IMR-90 (cell line): ENCODE measurements at places on chromosomes 6 and 20. TPM values are rescaled to one million over a fixed set of nuclear protein-coding genes. Genes with fewer than 3 reads are reported as not detected.

The OSER1 gene
- 66.9 and 70.6 TPM in 2 replicates for total RNA-seq

The SIRPB1 gene
- 0.56 and 0.90 TPM in 2 replicates for total RNA-seq

The CCN6 gene
- not detected in 2 replicates for total RNA-seq

The LATS1 gene
- 18.3 and 20.1 TPM in 2 replicates for total RNA-seq

The VSX1 gene
- total RNA-seq: not detected in 2 replicates

The TASP1 gene
- total RNA-seq: 7.9 and 9.7 TPM in 2 replicates

The RSPO3 gene
- not detected in 2 replicates for total RNA-seq

The BPIFB4 gene
- total RNA-seq: not detected in 2 replicates

The TAGAP gene
- not detected in 2 replicates for total RNA-seq

The SMLR1 gene
- not detected in 2 replicates for total RNA-seq

The SIGLEC1 gene
- total RNA-seq: not detected in 2 replicates

The SLC17A9 gene
- 1.4 and 2.2 TPM in 2 replicates for total RNA-seq

The TMEM74B gene
- total RNA-seq: not detected in 2 replicates

The E2F1 gene
- total RNA-seq: 10.6 and 10.9 TPM in 2 replicates

The SRSF12 gene
- total RNA-seq: 0.28 and 0.36 TPM in 2 replicates

DNA sequence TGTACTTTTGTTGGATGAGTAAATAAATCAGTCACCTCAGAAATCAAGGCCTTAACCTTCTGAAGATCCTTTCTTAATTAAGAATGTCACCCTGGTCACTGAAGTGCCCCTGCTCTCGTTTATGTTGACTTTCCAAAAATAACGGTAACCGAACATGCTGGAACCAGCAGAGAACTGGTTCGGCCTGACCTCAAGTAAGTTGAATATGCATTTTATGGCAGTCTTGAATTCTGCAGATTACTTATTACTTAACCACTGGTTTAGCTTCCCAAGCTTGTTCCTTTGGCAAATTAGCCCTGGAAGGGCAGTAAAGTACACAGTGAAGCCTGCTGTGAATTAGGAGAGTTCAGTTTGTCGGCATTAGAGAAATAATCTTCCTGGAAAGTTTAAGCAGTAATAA, 12.2 kb downstream of the MAPRE1 start:
- DNase-seq: no peak

GRCh38 chr6:11639376-11640235, 102.1 kb downstream of the TMEM170B start:
- no peak for DNase-seq

DNA sequence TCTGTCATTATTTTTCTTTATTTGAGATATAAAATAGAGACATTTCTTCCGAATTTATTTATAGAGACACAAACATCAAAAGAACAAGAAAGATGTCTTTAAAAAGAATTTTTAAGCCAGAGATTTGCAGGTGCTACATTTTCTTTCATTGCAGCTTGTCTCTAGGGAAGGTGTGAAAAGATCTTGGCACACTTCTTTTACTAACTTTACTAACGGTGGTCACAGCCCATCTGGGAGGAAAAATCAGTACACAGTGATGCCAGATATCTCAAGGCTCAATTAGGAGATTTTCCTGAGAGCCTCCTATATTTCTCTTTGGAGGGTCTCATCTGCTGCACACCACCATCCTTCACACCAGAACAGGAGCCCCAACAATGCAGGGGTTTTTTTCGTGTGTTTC, 29.5 kb downstream of the ABRACL start:
- no peak for DNase-seq

DNA sequence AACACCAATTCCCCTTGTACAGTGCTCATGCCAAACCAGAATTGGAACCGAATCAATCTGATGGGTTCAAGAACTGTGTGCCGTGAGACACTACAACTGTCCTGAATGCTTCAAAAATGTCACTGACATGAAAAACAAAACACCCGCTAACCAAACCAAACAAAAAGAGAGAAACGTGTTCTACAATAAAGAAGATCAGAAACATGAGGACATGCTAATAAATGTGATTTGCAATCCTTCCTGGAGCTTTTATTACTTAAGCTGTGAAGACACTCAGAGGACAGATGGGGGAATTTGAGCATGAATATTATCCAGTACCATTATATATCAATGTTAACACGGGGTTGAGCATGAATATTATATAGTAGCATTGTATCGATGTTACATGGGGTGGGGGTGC, 72.2 kb upstream of the NFATC2 start:
- DNase-seq: no peak

DNA sequence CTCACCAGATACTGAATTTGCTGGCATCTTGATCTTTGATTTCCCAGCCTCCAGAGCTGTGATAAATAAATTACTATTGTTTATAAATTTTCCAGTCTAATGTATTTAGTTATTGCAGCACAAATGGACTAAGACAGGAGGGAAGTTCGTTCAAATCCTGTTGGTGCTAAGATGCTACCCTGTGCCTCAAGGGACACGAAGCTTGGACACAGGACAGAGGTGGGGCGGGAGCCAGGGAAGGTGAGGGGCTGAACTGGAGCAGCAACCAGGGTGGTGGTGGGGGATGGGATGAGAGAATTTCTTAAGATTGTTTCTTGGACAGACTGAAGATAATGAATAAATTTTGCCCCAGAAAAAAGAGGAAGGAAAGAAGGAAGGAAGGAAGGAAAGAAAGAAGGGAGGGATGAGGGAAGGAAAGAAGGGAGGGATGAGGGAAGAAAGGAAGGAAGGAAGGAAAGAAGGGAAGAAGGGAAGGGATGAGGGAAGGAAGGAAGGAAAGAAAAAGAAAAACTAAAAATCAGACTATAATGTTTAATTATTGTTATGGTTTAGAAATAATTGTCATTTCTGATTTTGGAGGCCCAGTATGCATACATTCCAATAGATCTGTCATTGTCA, 127.2 kb downstream of the CDC5L start:
- DNase-seq: no peak

DNA sequence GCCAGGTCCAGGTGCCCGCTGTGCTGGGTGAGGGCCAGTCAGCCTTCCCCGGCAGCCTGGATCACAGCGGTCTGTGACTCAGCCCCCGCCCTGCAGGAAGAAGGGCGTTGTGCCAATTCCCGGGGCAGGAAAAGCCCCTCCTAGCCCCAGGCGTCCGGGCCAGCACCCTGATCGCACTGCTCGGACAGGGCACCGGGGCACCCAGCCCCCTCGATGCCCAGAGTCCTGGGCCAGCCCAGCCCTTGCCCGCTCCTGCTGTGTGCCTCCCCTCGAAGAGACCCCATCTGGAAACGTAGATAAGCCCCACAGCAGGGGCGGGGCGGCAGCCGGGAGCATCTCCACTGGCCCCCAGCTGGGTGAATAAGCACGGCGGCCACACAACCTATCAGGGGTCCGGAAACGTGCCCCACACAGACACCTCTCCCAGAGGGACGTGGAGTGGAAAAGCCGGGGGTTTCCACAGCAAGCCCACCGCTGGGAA, 9.9 kb downstream of the LAMA5 start:
- DNase-seq: peak; percentile 66

DNA sequence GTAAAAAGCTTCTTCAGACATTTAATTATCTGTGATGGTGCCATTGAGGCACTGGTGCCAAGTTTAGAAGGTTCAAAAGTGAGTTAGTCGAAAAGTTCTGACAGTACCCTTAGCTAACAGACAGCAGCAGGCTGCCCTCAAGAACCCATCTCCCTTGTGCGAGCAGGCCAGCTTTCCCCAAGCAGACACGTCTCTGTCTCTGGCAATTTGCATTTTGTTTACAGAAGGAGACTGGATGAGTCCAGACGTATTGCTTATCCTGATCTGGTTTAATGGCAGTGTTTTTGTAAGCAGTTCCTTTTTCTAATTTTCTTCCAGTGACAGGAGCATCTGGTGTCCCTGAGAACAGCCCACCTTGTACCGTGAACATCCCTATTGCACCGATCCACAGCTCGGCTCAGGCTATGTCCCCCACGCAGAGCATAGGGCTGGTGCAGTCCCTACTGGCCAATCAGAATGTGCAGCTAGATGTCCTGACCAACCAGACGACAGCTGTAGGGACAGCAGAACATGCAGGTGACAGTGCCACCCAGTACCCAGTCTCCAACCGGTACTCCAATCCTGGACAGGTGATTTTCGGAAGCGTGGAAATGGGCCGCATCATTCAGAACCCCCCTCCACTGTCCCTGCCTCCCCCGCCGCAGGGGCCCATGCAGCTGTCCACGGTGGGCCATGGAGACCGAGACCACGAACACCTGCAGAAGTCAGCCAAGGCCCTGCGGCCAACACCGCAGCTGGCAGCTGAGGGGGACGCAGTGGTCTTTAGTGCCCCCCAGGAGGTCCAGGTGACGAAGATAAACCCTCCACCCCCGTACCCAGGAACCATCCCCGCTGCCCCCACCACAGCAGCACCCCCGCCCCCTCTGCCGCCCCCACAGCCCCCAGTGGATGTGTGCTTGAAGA, 58.3 kb upstream of the TMEM181 start:
- no peak for DNase-seq

DNA sequence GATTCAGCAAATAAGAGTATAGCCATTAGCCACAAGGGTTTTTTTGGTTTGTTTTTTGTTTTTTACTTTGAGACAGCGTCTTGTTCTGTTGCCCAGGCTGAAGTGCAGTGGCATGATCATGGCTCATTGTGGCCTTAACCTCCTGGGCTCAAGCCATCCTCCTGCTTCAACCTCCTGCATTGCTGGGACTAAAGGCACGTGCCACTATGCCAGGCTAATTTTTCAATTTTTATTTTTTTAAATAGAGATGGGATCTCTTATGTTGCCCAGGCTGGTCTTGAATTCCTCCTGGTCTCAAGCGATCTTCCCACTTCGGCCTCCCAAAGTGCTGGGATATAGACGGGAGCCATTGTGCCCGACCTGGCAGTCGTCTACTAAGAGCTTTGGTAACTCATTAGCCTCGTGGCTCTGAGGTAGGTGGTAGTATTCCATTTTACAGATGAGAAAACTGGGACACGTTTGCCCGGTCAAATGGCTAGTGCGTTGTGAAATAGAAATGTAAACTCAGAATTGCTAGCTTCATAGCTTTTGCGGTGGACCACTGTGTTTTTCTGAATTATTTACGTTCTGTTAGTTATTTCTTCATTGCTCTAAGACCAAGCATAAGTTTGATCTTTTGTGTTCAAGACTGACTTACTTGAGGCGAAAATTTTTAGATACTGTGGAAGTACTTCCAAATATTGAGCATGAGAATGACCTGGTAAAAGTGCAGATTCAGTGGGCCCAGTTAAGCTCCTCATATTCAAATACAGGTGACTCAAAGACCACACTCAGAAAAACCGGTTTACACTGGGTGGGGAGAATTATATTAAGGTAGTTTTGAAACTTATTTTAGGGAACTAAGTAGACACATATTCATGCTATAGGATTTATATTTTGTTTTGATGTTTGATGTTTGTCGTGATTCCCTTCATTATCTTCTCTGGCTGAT, 2.1 kb downstream of the PANK2 start:
- DNase-seq: no peak

GRCh38 chr6:10404799-10405512, 9.9 kb downstream of the TFAP2A start:
- no peak for DNase-seq

DNA sequence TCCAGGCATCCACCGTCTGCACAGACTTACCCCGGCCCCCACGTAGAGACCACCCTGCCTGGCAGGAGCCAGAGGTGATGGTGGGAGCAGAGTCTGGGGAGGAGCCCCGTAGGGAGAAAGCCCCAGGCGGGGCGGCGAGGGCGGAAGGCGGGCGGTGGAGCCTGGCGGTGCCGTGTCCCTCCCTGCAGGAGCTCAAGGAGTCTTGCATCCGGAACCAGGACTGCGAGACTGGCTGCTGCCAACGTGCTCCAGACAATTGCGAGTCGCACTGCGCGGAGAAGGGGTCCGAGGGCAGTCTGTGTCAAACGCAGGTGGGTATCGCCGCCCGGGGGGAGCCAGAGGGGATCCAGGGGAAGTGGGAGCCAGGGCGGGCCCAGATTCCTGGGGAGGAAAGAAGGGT, 6.0 kb downstream of the CLPSL1 start:
- DNase-seq: no peak

DNA sequence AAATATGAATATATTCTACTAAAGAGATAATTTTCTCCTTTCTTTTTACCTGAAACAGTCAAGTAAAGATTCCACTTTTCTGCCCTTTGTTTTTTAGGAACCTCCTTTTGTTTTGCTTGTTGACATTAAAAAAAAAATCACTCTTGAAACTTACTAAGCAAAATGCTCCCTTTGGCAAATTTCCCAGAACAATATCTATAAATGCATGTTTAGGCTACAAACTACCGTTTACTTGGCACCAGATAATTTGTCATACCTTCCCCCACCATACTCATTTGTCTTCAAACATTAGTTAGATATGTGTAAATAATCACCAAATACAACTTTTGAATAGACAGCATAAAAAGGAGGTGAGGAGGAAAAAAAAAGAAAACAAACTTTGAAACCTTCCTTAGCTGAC, 604.7 kb downstream of the RFPL4B start:
- DNase-seq: no peak

DNA sequence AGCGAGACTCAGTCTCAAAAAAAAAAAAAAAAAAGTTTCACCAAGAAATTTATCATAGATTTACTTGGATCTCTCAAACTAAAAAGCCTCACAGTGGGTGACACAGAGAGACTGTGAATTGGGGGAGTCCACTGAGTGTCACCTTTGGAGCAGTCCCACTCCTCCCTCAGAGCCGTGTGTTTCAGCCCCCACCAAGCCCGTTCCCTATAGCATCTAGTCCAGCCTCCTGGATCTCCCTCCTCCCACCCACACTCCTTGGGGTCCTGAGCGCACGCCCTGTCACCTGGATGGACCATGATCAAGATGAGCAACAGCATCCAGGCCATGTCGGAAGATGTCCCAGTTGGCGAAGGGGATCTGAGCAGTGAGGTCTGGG, 422 bp downstream of the NCR3 start:
- no peak for DNase-seq

DNA sequence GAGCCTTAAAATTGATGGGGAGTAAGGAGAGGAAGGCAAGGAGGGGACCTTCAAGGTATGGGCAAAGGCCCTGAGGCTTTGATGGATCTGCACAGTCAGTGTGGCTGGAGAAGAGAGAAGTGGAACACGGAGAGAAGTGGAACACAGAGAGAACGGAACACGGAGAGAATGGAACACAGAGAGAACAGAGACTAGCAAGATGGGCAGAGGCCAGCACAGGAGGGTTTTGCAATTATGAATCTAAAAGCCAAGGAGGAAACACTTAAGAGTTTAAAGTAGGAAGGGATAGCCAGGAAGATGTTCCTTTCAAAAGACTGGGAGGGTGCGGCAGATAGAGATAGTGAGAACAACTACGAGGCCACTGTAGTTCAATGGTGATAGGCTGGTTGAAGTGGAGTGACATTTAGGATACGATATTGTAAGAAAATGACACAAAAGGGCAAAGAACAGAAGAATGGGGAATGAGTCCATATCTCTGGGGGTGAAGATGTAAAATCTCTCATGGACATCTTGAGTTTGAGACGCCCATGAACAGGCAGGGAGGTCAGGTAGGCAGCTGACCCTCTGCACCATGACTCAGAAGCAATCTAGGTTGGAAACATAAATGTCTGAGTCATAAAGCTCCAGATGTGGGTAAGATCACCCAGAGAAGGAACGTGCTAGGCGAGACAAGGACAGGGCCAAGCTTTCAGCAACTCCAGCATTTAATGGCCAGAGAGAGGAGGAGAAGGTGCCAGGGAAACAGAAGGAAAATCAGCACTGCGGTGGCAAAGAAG, 25.4 kb downstream of the ZMYND8 start:
- DNase-seq: peak; percentile 92
